ENCODE measurements at places on chromosomes 4 and X.

- no peak overlapping the region for H3K27ac ChIP-seq
- H3K4me1 ChIP-seq = peaks cover 6% of the 10 kb centered on the region
- no peaks in the 10 kb centered on the region for H3K27me3 ChIP-seq
- DNase-seq = no peak
- H3K4me3 ChIP-seq = peak overlapping the region; percentile 47
Measured at GRCh38 chrX:39819921-39820849, 277.6 kb downstream of the BCOR start.

DNA sequence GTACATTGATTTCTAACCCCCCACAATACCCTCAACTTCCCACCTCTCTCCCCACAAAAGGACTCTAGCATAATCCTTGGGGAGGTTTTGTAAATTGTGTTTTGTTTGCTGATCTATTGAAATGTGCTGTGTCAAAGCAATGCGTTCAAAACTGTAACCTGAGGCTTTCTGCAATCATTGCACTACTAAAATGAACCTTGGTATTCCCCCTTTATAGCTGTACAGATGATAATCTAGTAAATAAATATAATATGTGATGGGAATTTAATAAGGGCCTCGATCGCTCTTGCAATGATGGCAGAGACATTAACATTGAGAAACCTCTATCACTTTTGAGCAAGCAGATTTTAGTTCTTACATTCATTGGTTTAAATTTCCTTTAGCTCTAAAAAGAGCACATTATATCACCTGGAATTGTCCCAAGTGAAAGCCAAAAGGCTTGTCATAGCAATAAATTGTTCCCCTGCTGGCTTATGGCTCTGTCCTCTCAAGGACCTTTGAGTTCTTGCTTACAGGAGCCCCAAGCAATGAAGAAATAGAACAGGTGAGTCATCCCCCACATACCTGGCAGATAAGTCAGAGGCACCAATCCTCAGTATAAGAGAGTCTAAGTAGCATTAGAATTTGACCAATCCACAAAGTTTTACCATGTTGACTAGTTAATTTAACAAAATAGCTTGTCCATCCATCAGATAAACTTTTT lies 18.4 kb upstream of the ACE2 start:
- no peak overlapping the region for H3K27ac ChIP-seq
- H3K4me3 ChIP-seq = no peak overlapping the region
- no peaks in the 10 kb centered on the region for H3K27me3 ChIP-seq
- H3K4me1 ChIP-seq = no peaks in the 10 kb centered on the region
- DNase-seq = no peak
- H3K36me3 ChIP-seq = no peaks in the 10 kb centered on the region

GRCh38 chr4:128604840-128605239 lies 204.7 kb upstream of the JADE1 start:
- no peaks in the 10 kb centered on the region for H3K27me3 ChIP-seq
- peaks cover 18% of the 10 kb centered on the region for H3K4me1 ChIP-seq
- no peak overlapping the region for H3K4me3 ChIP-seq
- no peak overlapping the region for H3K27ac ChIP-seq

GRCh38 chrX:150472306-150472705 lies 96.1 kb upstream of the MTM1 start:
- no peaks in the 10 kb centered on the region for H3K4me1 ChIP-seq
- no peak for DNase-seq
- no peaks in the 10 kb centered on the region for H3K27me3 ChIP-seq
- no peak overlapping the region for H3K4me3 ChIP-seq
- no peak overlapping the region for H3K27ac ChIP-seq
- no peaks in the 10 kb centered on the region for H3K36me3 ChIP-seq

DNA sequence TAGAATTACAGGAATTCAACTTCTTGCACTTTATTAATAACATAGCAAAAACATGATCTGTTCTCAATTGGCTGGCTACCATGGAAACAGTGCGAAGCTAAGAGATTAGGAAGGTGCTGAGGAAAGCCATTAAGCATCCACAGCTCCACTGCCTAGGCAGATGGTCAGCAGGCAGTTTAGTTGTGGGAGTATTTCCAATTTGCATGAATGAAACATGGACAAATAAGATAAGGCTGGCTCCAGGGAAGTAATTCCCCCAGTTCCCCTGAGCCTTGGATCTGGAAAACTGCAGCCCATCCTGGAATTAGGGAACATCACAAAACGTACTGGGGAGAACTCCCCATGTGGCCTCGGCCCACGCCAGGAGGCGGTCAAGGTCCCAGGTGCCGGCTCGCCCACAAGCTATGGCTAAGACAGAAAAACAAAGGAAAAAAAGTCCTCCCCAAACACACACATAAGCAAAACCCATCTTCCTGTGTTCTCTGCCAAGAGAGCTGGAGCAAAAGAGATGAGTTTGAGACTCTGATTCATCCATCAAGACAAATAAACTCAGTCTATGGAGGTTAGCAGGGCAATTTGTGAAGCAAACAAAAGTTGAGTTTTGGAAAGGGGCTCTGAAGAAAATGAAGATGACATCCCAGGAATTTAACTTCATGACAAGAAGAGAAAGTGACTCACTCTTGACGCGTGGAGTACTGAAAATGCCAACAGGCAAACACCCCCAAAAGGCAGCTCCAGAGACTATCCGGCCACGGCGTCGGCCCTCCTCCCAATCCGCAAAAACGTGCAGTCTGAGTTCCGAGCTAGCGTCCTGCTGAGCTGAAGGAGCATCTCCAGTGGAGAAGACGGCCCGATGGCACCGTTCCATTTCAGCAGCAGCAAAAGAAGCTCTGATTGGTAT lies 45.1 kb downstream of the IGFBP7 start:
- no peaks in the 10 kb centered on the region for H3K27me3 ChIP-seq
- peaks cover 22% of the 10 kb centered on the region for H3K4me1 ChIP-seq
- no peak for DNase-seq

DNA sequence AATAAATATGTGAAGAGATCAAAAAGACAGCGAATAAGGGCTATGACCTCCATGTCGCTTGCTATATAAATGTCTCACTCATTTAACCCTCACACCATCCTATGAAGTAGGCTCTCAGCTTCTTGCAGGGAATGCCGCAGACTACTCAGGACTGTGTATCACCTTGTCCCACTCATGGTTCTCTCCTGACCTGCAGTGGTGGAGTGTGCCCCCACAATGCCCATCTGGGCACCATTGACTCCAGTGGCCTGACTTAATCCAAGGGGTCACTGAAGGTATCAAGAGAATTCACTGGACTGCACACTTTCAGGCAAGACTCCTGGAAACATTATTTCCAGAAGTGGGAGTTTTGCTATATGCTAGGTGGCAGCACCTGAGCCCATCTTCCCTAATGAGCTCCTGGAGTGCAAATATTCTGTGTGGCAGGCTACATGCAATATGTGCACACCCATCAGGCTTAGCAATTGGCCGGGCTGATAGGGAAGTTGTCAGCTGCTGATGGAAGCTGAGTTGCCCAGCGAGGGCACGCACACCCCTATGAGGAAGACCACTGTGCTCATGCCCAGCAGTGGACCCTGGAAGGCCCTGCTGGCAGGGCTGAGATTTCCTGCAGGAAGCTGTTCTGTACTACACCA lies 8.2 kb upstream of the EFNB1 start:
- no peaks in the 10 kb centered on the region for H3K27me3 ChIP-seq
- no peak overlapping the region for H3K4me3 ChIP-seq
- no peak overlapping the region for H3K27ac ChIP-seq
- no peak for DNase-seq

DNA sequence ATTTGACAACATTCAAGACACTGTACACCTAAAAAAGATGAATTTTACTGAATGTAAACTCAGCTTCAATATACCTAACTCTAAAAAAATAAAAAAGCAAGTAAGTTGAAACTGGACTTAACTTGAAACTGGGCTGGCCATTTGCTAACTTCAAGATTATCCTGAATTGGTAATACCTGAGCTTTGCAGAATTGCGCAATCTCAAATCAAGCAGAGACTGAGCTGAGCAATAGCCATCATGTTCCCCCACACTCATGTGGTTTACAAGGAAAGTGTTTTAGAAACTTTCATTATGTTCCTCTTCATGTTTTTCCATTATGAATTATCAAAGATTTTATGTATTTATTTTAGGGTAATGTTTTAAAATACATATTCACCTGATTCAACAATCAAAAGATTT lies 38.7 kb downstream of the ANXA5 start:
- no peak overlapping the region for H3K4me3 ChIP-seq
- no peaks in the 10 kb centered on the region for H3K4me1 ChIP-seq
- DNase-seq = no peak

DNA sequence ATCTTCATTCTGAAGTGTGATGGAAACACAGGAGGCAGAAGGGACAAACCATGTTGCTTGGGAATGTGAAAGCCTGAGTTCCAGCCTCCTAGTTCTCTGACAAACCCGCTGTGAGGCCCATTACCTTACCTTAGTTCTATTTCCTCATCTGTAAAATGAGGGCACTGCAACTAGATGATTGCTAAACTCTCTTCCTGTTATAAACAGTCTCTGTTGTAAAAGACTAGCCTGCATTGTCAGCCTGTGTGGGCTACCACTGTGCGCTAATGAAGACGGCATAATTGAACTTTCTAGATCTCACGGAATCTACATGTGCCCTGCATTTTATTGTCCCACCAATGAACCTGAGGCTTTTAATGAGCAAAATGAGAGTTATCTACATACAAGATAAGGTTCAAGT lies 147.2 kb downstream of the AFF2 start:
- no peak overlapping the region for H3K4me3 ChIP-seq
- H3K27ac ChIP-seq = no peak overlapping the region
- H3K36me3 ChIP-seq = no peaks in the 10 kb centered on the region
- H3K27me3 ChIP-seq = no peaks in the 10 kb centered on the region

GRCh38 chr4:99670409-99671073 lies 12.9 kb upstream of the C4orf54 start:
- no peaks in the 10 kb centered on the region for H3K4me1 ChIP-seq
- no peak for DNase-seq
- no peak overlapping the region for H3K4me3 ChIP-seq
- no peak overlapping the region for H3K27ac ChIP-seq

DNA sequence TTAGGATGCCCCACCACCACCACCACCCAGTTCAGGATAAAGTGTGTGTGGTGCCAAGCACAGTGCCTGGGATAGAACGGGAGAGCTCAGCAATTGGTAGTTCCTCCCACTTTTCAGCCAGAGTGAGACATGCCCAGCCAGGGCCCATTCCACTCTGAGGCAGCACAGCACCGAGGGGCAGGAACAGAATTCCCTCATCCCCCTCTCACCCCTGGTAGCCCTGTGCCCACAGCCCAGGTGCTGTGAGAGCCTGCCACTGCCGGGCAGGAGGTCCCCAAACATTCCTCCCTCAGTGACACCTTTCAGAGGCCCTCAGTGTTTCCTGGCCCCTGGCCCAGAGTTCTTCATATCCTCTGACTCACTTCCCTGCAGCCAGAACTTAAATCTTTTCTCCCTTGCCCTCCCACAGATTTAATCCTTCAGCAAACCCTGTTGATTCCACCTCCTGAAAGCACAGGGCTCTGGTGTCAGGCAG lies 8.1 kb downstream of the RIPPLY1 start:
- no peak for DNase-seq
- H3K36me3 ChIP-seq = no peaks in the 10 kb centered on the region
- H3K27me3 ChIP-seq = no peaks in the 10 kb centered on the region
- no peak overlapping the region for H3K4me3 ChIP-seq
- H3K27ac ChIP-seq = no peak overlapping the region
- no peaks in the 10 kb centered on the region for H3K4me1 ChIP-seq

All from suprapubic skin (tissue), 4 donors.